ENCODE measurements at places on chromosomes 12 and 14.

DNA sequence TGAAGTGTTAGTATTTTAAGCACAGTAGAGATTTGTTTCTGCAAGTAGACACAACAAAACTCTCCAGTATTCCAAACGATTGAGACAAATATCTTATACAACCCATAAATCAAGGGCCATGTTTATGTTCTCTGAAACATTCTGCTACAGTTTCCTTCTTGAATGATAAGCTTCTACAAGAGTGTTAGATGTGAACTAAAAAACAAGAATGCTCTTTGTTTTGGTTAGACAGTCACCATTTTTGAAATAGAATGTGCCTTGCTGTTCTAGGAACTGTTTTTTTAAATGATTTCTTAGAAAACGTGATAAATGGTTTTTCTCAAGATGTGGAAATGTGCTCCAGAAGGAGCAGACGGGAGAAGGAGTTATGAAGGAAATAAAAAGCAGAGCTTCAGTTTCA, 1656.3 kb upstream of the FLRT2 start:
- no peak for DNase-seq

- DNase-seq: no peak
These were observed 166.7 kb upstream of the HIF1A start for GRCh38 chr14:61528591-61529021.

GRCh38 chr12:28884904-28885679, 264.0 kb upstream of the FAR2 start:
- DNase-seq: no peak

DNA sequence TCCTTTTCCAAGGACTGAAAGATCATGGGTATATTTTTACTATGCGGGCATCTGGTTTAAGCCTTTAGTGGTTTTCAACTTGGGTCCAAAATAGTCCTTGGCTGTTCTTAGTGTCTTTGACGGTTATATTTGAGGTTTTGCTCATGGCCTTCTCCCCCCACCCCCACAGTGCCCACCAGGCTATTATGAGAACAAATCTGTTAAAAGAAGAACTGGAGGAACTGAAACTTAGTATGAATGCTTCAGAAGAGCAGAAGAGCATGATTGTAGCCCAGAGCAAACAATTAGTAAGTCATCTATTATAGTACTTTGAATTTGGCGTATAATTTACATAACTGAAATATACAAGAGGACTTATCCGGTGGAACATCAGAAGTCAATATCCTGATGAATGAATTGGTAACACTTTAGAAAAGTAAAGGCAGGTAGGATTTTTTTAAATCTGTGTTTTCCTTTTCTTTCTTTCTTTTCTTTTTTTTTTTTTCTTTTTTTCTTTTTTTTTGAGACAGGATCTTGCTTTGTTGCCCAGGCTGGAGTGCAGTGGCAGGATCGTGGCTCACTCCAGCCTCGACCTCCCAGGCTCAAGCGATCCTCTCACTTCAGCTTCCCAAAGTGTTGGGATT, 71.8 kb upstream of the BCAT1 start:
- no peak for DNase-seq
